ENCODE measurements at places on chromosomes 6 and 20.

GRCh38 chr6:157550114-157550989 is 169.4 kb downstream of the ZDHHC14 start:
- no peak for DNase-seq

GRCh38 chr6:132604635-132605152 is 15.2 kb upstream of the TAAR5 start:
- no peak for DNase-seq

- DNase-seq: no peak
Observed at GRCh38 chr20:55540486-55540885, 464.8 kb downstream of the CBLN4 start.

DNA sequence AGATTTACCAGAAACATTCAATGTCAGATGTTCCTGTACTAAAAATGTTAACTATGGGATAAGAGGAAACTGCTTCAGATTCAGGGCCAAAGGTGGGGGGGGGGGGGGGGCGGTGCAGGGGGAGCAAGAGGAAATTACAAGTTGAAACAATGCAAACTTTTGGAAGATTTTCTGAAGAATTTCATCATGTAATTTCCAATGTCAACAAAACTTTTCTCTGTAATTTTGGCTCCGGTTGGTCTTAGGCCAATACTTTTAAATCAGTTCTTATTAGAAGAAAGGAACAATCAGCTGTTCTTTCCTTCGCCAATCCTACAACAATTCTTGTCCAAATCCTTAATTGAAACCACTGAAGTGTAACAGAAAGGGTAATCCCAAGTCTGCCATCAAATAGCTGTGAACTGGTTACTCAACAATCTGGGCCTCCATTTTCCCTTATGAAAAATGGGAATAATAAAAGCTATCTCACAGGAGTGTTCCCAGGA is 13.1 kb downstream of the UQCC1 start:
- DNase-seq: peak; percentile 27

DNA sequence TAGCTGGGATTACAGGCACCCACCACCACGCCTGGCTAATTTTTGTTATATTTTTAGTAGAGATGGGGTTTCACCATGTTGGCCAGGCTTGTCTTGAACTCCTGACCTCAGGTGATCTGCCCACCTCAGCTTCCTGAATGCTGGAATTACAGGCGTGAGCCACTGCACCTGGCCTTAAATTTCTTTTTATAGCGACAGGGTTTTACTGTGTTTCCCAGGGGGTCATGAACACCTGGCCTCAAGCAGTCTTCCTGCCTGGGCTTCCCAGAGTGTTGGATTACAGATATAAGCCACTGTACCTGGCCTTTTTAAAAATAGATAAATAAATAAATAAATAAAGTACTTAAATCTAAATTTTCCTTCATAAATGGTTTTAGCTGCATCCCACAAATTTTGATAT is 57.5 kb downstream of the LIN28B start:
- DNase-seq: no peak

- DNase-seq: no peak
Observed at GRCh38 chr20:48041078-48041780, 255.9 kb upstream of the SULF2 start.

Measured in left renal pelvis (tissue), 4 donors.